ENCODE measurements at places on chromosomes 2 and 18.

GRCh38 chr18:63161761-63162195 is 157.8 kb downstream of the BCL2 start:
- no peak for DNase-seq

DNA sequence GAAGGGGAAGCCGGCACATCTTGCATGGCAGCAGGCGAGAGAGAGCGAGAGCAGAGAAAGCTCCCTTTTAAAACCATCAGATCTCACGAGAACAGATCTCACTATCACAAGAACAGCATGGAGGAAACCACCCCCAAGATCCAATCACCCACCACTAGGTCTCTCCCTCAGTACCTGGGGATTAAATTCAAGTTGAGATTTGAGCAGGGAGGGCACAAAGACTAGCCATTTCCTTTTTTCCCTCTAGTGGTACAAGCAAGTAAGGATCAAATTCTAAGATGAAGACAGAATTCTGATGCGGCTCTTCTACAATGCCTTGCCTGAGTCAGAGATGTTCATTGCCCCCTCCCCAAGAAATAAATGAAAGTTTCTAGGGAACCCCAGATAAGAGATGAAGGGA is 45.6 kb upstream of the ANKRD44 start:
- no peak for DNase-seq

GRCh38 chr2:71460595-71461303 is 7.4 kb downstream of the DYSF start:
- no peak for DNase-seq

DNA sequence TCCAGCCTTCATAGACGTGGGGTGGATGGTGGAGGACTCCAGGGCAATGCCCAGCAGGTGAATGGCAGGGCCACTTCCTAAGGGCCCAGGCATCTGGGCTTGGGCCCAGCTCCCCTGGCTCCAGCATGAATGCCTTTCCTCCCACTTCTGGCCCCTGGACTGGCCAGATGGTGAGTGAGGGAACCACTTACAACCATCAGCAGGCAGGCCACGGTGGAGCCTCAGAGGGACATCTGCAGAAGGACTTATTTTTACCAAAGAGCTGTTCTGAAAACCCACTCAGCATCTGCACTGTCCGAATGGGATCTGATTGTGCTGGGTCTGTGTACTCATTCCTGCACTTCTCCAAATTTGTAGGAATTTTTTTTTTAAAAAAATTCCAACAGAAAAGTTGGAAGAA is 69.6 kb downstream of the SNTG2 start:
- no peak for DNase-seq
